Retina (tissue), 1 donor: ENCODE measurements at places on chromosomes 1 and 21.

GRCh38 chr1:20008391-20008841 lies 29.0 kb upstream of the PLA2G2A start:
- DNase-seq: no peak

DNA sequence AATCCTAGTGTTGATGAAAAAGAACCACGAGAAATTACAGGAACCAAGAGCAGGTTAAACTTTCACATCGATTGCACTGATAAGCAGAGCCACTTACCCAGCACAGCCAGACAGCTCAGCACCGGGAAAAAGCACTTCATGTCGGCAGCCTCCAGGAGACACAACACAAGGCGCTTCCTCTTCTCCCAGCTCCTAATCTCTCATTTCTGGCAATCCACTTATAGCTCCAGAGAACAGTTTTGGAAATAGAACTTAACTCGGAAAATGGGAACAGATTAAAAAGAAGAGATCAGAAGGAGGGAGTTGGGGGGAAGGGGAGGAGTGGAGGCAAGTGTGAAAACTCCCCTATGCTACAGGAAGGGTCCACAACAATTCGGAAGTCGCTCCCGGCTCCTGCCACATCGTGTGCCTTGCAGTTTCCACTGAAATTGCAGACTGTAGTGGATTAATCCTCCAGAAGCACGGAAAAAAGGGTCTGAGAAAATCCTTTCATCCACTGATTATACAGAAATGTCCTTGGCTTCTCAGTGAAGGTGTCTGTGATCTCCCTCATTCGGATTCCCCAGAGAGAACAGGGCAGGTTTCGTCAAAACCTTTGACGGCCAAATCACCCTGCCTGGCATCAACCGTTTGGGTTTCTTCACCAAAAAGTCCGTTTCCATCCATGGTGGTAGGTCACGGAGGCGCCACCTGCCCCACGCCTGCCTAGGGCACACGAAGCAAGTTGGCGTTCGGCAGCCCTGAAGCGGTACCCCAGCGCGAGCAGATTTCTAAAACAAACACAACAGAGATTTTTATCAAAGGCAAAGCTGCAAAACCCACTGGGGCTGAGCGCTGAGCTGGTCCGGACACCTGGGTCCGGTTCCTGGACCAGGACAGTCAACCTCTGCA lies 1.1 kb downstream of the IGSF3 start:
- DNase-seq: peak; percentile 65

- no peak for DNase-seq
These were observed 30.7 kb downstream of the AKNAD1 start for GRCh38 chr1:108826081-108826635.

DNA sequence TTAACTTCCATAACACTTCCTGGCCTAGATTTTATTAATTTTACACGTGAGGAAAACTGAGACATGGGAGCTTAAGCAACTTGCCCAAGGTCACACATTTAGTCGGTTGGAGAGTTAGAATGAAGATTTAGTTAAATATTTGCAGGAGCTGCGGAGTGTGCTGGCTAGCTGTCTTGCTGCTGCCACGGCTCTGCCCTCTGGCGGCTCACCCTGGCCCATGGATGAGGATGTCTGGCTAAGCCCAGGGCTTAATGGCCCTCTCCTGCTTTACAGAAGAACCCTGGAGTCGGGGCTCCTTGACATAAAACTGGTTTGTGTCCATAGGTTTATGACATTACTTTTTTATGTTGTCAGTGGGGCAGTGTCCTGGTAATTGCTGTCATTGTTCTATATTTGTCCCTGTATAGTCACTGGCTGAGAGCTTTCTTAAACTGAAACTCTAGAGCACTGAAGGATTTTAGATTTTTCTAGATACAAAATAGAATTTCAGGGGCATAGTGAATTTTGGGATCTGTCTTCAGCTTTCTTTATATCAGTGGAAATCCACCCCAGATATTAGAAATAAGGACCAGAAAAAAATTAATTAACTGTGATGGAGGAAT lies 88.9 kb upstream of the WLS start:
- DNase-seq: peak; percentile 46

DNA sequence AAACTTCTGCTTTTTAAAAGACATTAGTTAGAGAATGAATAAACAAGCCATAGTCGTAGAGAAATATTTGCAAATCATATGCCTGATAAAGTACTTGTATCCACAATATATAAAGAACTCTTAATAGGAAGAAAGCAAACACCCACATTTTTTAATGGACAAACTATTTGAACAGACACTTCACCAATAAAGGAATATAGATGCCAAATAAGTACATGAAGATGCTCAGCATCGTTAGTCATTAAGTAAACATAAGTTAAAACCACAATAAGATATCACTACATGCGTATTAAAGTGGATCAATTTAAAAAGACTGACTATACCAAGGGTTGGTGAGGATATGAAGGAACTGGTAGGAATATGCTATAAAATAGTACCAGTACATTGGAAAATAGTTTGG lies 142.3 kb upstream of the ZC3H11B start:
- no peak for DNase-seq

- DNase-seq: no peak
These were observed at the start of gene PTAFR for GRCh38 chr1:28176492-28177470. TSS of gene PTAFR (minus strand) at chr1:28176690. CDS start at chr1:28151021, 25,669 bp downstream.

DNA sequence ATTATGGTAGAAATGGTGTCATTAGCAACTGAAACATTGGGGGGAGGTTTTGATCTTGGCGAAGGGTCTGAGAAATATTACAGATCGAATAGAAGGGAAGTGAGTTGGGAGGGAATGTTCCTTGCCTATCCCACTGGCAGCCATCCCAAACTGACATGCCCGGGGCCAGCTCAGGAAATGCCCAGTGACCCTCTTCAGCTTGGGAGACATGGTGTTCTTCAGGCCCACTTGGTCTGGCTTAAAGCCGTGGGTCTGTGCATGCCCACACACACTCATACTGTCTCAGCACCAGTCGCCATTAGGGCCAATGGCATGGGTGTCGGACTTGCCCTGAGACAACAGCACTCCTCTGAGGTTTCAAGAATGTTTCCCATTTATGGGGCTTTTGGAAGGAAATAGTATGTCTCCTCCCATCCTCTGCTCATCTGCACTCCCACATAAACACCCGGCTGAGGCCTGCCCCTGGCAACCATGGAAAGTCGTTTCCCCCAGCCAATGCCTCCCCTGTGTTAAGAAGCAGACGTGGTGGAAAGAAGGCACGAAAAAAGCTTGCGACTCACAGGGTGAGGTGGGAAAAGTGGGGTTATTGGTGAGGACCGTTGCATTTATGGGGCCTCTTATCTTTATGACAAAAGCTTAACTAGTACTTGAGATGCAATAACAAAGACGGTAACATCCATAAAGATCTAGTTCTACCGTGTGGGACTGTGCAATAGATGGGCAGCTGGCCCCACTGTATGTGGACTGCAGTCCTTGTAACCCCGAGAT lies 2.0 kb downstream of the RNF186 start:
- DNase-seq: no peak
